ENCODE measurements at places on chromosomes 5 and 9.

GRCh38 chr5:133715616-133716015 is 103.3 kb upstream of the FSTL4 start:
- no peak for DNase-seq

GRCh38 chr9:96331236-96331947 is 29.4 kb upstream of the HSD17B3 start:
- no peak for DNase-seq

DNA sequence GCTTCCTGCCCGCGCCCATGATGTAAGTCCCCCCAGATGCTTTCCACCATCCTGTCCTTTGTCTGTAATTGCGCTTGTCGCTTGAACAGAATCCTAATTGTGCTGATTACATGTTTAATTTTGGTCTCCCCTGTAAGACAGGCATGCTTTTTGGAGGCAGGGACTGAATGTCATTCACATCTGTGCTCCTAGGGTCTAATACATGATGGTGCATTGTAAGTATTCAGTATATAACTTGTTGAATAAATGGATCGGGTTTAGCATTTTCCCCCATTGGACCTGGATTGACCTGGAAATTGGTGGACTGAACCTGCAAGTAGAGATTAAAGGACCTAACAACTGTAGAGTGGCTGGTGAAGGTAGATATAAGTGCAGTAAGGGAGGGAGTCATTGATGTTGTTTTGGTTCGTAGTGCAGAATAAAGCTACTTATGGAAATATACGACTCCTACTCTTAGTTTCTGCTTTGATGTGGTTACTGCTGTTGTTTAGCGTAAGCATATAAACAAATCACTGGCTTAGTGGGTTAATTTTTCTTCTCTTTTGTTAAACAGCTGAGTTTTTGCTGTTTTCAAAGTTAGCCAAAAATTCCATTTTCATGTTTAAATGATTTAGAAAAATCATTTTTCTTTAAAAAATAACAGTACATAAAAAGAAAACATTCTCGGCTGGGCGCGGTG is 57.3 kb downstream of the TRIO start:
- DNase-seq = no peak

DNA sequence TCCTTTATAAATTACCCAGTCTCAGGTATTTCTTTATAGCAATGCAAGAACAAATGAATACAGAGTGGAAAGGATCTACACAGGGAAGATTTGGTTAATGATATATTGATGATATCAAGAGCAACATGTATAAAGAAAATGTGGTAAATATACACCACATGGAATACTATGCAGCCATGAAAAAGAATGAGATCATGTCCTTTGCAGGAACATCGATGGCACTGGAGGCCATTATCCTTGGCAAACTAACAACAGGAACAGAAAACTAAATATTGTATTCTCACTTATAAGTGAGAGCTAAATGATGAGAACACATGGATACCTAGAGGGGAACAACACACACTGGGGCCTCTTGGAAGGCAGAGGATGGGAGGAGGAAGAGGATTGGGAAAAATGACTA is 19.9 kb upstream of the PUM3 start:
- no peak for DNase-seq

- no peak for DNase-seq
These were observed 273.6 kb upstream of the TAS2R1 start for GRCh38 chr5:9903801-9904200.

- DNase-seq = peak; percentile 49
These were observed 68.1 kb downstream of the UBE2R2 start for GRCh38 chr9:33884856-33885701.

DNA sequence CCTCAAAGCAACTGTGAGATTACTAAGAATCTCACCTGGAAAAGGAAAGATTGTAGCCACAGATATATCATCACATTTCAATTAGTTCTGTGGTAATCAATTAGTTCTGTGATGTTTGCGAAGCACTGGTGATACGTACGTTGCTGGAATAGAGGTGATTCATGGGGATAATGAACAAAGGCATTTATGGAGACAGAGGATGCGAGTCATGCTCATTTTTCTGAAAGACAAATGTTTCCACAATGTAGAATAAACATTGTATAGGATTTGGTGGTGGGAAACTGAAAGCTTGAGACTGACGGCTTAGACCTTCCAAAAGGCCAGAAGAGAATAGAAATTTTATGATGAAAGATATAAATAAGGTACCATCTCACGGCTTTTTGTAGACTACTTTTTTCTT is 507.3 kb upstream of the TYRP1 start:
- DNase-seq = no peak

- no peak for DNase-seq
These were observed 807.0 kb downstream of the TLE4 start for GRCh38 chr9:80378669-80379293.

GRCh38 chr5:143214458-143214857 is 189.0 kb downstream of the NR3C1 start:
- no peak for DNase-seq

- no peak for DNase-seq
These were observed 64.8 kb upstream of the TBCA start for GRCh38 chr5:77840930-77841329.

GRCh38 chr9:33107762-33108161 is 31.3 kb upstream of the SMU1 start:
- no peak for DNase-seq

DNA sequence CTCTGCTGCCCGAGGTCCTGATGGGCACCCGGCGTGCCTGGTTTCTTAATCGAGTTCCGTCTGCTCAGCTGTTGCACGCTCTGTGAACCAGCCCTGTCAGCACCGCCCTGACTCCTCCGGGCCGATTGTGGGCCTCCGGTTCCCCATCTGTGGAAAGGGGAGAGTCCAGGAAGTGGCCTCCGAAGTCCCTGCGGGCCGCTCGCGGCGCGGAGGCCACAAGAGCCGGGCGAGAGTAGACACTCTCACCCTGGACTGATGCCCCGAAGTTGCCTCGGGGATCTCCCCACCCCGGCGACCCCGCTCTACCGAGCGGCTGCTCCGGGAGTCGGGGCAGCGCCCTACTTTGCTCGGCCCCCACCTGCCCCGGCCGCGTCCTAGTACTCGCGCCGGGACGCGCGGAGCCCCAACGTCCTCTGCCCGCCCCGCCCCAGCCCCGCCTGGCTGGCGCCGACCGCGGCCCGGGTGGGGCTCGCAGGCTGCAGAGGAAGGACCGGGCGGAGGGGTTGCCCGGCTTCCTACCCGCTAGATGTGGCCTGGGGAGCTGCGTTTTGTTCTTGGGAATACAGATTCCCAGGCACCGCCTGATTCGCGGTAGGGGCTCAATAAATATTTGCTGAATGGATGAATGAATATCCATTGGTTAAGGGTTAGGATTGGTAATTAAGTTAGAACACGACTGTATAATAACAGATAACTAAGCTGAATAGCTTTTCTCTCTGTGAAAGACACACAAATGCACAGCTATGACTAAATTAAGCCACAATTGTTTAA is 935 bp upstream of the ZNF367 start:
- DNase-seq = peak; percentile 76

DNA sequence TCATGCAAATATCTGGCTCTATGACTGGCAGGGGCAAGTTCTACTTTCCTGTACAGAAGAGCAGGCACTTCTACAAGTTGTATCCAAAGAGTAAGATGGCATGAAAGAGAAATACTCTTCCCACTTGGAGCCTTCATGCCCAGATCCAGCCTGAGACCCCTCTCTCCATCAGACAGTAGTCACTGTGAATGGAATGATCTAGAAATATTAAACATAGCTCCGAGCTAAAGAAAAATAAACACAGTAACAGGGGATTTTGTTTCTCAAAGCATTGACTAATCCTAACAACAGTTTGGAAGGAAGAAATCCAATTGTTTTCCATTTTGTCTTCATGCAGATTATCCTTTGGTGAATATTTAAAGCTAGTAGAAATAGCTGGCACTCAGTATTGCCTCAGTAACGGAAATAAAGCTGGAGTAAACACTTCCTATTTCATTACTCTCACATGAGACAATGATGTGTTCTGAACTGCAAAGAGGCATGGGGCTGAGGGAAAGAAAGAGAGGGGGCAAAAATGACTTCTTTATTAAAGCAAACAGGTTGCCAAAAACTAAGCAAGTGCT is 100.0 kb downstream of the SEMA5A start:
- DNase-seq = peak; percentile 18

DNA sequence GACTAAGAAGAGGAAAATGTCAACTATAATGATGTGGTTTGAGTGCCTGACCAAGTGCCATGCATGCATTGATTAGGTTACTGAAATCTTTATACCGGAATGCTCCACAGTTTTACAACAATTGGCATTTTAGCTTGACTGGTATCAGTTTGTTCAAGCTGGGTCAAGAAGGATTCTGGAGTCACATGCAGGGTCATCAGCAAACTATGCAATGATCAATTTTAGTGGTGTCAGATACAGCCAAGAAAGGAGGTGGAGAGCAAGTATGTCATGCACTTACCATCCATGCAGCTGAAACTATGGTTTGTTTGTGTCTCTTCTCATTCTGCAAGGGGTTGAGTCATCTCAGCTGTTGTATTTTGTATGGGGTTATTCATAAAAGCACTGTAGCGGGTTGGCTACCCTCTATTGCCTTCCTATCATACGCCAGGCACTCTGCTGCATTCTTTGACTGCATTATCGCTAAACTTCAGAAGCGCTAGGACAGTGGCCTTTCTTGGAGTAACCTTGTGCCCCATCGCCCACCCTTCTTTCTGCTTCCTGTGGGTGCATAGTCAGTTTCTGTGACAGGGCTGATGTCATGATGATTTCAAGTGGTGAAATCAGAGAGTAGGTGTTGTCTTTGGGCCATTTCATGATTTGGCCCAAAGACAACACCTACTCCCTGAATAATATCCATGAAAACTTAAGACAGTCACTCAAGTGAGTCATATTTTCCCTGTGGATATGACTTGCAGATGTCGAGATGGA is 145.4 kb downstream of the MTX3 start:
- DNase-seq = no peak

DNA sequence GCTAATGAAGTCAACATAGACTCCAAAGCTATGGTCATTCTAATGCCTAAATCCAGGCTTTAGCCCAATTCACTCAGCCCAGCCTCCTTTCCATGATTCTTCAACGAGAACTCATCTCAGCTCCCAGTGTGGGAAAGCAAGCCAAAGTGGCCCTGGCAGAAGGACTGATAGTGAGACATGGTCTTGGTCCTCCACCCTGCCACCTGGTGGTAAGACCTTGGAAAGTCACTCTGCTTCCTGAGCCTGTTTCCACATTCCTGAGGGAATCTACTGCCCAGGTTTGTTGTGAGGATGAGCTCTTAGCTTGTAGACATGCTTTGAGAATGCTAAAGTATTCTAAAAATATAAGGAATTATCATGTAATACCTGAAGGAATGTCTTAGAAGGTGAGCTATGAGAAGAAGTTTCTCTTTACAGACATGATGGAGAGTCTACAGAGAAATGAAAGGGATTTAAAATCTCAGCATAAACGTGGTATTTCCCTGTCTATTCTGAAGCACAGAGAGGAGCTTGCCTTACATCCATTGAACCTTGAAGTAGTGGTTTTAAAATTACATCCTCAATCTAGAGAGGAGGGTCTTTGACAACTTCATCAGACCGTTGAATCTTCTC is 173.5 kb downstream of the TRIM32 start:
- DNase-seq = peak; percentile 28

GRCh38 chr9:132757016-132757415 is 86.8 kb downstream of the GTF3C4 start:
- DNase-seq = no peak

DNA sequence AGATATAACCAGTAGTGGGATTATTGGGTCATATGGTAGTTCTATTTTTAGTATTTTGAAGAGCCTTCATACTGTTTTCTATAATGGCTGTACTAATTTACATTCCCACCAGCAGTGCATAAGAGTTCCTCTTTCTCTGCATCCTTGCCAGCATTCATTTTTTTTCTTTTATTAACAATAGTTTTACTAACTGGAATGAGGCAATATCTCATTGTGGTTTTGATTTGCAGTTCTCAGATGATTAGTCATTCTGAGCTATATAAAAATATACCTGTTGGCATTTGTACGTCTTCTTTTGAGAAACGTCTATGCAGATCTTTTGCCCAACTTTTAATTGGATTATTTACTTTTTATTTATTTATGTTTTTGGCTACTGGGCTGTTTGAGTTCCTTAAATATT is 1579.3 kb upstream of the CDH6 start:
- DNase-seq = no peak

GRCh38 chr5:76022611-76023010 is 60.6 kb upstream of the SV2C start:
- no peak for DNase-seq

- DNase-seq = no peak
These were observed 64.8 kb downstream of the SHB start for GRCh38 chr9:38003946-38004808.

DNA sequence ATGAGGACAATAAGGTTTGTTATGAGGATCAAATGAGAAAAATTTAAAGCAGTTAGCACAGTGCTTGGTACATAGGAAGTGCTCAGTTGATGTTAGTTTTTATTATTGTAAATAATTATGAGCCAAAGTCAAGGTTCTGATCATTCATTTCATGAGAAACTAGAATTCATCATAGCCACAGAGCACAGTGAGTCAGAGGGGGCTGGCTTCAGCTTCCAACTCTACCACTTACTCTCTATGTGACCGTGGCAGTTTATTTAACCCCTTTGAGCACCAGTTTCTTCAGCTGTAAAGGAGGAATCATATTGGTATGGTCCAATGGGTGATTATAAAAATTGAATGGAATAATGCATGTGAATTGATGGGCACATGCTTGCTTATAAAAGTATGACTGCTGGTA is 39.4 kb downstream of the KLHL3 start:
- peak; percentile 85 for DNase-seq

- no peak for DNase-seq
These were observed 59.9 kb downstream of the NSUN2 start for GRCh38 chr5:6572825-6573380.

DNA sequence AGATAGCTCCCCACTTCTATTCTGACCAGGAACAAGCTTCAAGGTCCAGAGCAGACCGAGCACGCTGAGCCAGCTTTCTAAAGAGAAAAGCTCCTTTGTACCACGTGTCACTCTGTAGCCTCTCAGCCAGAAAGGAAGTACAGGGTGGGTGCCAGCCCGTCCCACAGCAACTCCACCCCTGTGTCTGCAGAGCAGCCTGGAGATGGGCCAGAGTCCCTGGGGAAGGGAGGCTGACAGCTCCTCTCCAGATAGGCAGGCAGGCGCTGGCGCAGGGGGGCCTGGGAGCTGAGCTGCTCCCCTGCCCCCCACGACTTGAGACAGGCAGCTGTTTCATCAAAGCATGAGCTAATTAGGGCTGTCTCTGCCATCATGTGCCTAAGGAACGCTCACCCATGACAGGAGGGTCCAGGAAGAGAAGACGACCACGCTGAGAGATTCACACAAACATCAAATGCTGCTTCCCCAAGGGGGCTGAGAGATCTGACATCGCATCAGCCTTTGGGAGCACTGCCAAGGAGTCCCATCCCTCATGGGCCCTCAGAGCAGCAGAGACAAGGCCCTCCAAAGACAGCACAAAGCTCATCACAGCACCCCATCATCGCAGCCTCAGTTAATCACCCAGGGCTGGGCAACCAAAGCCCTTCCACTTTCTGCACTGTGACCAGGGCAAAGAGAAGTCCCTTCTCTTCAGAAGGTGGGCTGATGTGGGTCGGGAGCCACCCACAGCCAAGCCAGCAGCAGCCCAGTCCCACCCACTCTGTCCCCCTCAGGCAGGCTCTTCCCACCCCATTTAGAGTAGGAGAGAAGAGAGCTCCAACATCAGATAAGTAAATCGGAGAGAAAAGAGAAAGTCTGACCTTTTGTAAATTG is 78.5 kb upstream of the LRRTM2 start:
- peak; percentile 21 for DNase-seq

GRCh38 chr9:106648799-106649198 is 214.2 kb upstream of the ZNF462 start:
- DNase-seq = no peak

GRCh38 chr9:37119360-37119759 is 1.0 kb upstream of the ZCCHC7 start:
- no peak for DNase-seq
